ENCODE measurements at places on chromosomes 1 and 21.
A peak's percentile ranks its signal among the peaks of the same experiment; 100 is the strongest.

- no peak for DNase-seq
Measured at GRCh38 chr1:235601104-235601503, 48.5 kb downstream of the GNG4 start.

DNA sequence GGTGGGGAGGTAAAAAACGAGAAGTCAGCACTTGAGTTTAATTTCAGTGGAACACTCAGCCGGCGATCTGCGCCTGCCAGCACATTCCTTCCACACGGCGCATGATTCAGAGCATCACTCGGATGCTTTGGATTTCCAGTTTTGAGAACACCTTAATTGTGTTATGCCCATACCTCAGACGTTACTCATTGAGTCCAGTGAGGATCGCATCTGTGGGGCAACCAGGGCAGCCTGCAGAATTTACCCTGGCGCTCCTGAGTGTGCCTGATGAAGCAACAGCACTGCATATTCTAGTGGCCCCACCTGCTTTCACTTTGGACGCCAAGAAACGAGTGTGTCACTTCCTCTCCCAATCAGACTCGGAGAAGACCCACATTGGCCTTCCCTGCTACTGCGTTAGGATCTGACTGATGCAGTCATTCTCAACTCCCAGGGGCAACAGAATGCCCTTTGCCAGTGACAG is 19.9 kb downstream of the FAM89A start:
- DNase-seq = no peak

DNA sequence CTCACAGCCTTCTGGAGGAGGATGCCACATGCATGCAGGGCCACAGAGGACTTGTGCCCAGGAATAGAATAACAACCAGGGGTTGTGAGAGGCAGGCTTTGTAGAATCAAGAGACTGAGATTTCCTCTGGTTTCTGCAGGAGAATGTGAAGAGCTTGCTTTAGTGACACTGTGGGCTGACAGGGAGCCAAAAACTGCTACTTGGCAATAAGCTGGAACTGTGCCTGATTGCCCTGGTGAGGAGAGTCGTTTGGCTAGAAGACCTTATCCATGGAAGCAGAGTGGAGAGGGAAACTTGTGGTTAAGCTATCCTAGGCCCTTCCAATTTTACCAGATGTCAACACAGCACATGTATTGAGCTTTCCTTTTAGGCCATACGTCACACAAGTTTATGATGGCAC is 902.1 kb downstream of the MRPL39 start:
- no peak for DNase-seq

DNA sequence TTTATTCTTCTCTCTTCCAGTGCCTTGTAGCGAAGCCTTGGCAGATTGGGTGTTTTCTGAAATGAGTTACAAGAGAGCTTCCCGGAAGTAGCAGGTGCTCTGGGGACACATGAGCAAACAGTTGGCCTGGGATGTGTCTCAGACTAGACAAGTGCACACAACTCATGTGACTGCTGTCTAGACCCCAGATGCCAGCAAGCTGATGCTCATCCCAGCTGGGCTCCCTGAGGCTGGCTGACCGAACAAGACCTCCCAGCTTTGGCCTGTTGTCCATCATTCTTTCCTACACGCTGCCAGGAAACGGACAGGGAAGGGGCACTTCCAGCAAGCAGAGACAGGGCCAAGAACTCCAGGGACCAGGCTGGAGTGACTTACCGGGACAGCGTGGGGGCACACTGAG is 18.7 kb upstream of the CSF1 start:
- no peak for DNase-seq

GRCh38 chr1:33088119-33088906 is 7.4 kb downstream of the AZIN2 start:
- no peak for DNase-seq

- no peak for DNase-seq
Measured at GRCh38 chr21:41883582-41883981, 4.4 kb upstream of the PRDM15 start.

GRCh38 chr1:78902641-78903040 is 103.9 kb downstream of the ADGRL4 start:
- no peak for DNase-seq

DNA sequence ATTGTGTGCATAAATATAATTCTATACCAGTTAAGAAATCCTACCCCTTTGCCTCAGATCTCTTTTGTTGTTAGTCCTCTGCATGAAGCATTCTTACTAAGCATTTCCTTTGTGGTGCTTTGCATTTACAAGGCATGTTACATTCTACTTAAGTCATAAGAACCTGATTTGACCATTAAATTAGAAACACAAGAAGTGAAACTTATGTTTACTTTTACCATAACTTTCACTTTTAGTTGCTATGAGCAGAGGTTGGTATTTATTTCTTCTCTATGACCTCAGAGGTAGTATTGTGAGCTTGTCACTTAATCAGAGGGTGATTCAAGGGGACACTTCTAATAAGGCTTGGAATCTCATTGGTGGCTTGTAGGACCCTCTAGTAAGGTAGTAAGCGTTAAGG is 9.0 kb downstream of the FAM20B start:
- no peak for DNase-seq

- no peak for DNase-seq
Measured at GRCh38 chr1:23727362-23727811, 15.9 kb upstream of the ELOA start.

- no peak for DNase-seq
Measured at GRCh38 chr1:240027059-240027462, 64.6 kb upstream of the FMN2 start.

- no peak for DNase-seq
Measured at GRCh38 chr1:3577300-3577699, 34.0 kb downstream of the MEGF6 start.

- DNase-seq = peak; percentile 15
Measured at GRCh38 chr1:30379684-30380624, 343.4 kb downstream of the MATN1 start.

DNA sequence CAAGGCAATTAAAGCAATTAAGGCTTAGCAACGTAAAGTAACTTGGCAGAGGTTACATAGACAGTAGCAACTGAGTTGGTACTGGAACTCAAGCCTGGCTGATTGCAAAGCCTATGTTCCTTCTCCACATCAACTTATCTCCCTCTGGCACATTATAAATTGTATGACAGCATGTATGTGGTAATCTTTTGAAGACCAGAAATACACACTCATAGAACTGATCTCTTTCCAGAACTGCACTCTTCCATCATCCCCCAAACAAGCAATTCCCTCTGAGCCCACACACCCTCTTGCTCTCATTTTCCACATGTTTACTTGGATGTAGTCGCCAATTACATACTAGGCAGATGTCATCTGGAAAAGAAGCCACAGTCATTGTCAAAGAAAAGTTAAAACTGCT is 502.2 kb downstream of the PLPP3 start:
- DNase-seq = no peak

- no peak for DNase-seq
Measured at GRCh38 chr21:43741423-43742096, 22.6 kb downstream of the PDXK start.

DNA sequence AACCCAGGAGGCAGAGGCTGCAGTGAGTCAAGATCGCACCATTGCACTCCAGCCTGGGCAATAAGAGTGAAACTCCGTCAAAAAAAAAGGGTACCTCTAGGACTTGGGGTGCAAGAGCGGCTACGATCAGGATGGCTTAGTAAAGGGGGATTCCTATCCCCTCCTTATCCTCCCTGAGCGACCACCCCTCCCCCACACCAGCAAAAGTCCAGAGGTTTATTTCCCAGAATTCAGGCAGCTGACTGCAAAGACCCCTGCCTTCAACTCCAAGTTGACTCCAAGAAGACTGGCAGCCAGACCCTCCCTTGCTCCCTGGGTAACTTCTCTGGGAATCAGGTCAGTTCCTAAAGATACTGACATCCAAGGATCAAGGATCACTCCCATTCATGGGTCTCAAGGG is 12.4 kb upstream of the PRDM16 start:
- DNase-seq = no peak

DNA sequence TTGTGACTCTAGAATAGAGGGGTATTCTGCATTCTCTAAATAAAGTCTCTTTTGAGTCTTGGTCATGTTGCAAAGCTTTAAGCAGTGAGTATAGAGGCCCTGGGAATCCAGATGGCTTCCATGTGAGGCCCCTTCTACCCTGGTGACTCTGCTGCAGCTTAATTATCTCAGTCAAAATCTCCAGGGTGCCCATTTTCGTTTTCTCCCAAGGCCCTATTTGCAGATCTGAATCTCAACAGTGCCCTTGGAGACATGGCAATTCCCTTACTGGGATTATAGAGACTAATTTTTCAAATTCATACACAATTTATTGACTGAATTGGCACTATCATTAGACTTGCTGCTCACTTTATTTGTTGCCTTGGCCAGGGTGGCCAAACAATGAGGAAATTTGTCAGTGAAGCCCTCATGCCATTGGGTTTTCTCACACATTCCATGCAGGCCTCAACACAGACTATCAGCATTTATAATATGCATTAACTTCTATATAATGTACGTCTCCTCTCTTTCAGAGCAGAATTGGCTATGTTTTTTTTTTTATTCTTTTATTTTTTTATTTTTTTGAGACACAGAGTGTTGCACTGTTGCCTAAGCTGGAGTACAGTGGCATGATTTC is 35.1 kb downstream of the PROX1 start:
- DNase-seq = no peak

- DNase-seq = peak; percentile 73
Measured at GRCh38 chr1:149885339-149886120, 13.8 kb upstream of the BOLA1 start.

GRCh38 chr1:163657719-163658118 is 336.0 kb downstream of the NUF2 start:
- DNase-seq = no peak

DNA sequence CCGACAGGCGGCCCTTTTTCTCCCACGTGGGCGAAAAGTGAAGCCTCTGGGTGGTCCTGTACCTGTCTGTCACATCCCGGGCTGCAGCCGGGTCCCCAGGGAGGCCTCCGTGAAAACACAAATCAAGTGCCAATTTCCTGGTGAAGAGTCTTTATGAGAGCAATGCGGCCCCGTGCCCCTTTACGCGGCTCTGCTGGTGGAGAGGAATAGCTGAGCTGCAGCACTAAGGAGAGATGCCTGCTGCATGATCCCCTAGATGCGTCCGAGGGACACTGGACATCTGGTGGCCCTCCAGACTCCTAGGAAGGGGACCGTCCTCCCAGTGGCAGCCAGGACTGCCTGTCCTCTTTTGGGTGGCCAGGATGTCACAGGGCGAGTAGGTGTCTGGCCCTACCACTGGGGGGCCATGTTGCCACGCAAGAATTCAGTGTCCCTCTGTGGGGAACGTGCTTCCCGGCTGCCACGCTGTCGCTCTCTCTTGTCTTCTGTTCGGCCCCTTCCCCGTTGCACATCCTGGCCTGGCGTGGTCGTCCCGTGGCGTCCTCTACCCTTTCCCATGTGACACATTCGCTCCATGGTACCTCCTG is 38.7 kb downstream of the COL18A1 start:
- DNase-seq = no peak

DNA sequence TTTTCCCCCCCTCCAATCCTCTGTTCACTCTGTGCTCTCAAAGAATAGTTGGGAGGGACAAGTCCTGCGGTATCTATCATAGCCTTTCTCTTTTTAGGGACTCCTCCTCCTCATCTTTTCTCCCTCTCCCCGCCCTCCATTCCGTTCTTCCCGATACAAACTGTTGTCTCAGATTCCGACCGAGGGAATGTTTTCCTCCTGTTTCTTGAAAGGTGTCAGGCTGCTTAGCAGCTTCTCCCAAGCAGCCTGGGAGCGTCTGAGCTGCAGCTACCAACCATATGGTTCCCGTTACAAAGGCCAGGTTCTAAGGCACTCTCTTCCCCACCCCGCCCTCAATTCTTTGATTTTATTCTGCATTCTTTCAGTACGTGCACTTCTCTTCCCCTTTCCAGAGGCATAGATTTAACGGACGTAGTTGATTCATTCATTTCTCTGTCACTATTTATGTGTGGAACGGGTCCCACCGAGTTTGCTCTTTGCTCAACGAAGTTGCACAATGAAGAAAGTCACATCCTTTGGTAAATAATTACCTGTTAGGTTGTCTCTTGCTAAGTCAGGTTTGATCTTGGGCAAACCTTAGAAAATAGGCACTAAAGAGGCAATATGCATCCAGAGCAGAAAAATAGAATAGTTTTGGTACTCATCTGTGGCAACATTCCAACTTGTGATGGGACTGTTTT is 2.8 kb downstream of the ADGRL2 start:
- no peak for DNase-seq

DNA sequence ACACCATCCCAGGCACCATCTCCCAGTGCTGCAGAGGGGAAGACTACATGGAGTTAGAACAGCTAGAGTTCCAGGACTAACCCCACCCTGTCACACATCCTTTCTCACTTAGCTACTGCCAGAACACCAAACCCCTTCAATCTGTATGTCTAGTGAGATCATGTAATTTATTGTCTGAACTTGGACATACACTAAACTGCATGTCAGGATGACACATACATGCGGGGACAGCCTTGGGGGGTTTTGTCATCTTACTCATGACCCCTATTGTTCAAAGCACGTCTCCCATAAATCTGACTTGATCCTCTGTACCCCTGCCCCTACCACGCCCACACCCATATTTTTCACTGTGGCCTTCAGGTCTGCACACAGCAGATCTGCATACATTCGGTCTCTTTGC is 71.3 kb downstream of the GABPA start:
- no peak for DNase-seq

DNA sequence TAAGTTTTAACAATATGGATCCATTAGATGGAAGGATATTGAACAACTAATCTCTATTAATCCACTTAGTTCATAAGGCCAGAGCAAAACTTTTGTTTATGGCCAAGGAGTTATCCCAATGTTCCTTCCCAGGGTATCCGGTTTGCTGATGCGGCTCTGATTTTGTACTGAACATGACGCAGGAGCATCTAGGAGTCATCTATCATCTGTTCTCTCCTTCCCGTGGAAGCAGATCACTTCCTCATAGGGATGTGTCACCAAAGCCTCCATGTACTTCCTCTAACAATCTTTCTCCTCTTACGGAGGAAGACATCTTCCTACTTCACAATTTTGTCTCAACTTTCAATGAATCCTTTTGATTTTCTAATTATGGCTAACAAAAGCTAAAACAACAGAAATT is 206.6 kb downstream of the APP start:
- no peak for DNase-seq

DNA sequence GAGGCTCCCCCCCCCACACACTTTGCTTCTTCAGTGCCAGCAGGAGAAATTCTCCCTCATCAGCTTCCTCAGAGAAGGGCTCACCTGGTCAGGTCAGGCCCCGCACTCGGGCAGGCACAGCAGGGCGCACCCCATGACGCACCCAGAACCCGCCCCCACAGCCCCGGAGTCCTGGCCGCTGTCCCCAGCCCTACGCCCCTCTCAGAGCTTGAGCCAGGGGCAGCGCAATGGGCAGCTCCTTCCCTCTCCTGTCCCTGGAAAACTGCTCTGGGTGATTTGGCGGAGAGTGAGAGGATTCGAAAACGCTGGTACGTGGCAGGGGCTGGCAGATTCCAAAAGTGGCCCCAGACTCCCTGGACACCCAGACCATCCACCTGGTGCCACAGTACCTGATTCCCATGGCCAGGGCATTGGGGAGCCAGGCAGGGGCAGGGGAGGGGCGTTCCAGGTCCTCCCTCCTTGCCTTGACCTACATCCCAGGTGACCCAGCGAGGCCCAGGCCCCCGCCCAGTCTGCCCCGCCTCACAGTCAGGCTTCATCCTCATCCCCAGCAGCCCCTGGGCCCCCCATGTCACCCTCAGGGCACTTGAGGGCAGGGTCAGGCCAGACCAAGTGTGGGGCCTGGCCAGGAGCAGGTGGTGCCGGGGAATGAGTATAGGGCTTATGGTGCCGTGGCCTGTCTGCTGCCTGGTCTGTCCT is 23.7 kb downstream of the RRP1 start:
- DNase-seq = no peak

- DNase-seq = no peak
Measured at GRCh38 chr1:3013371-3014049, 7.8 kb upstream of the ACTRT2 start.

Data from T-helper 2 cell treated with Interferon-gamma antibody and Interleukin-4, amounts not matched to agents 5 μg/mL and 100 μg/mL, for 36 hours (primary cell).